Chondrocyte (in vitro differentiated cells): ENCODE measurements at places on chromosomes 12 and 14. TPM values are rescaled to one million over a fixed set of nuclear protein-coding genes. Genes with fewer than 3 reads are reported as not detected.
A peak's percentile ranks its signal among the peaks of the same experiment; 100 is the strongest.

DNA sequence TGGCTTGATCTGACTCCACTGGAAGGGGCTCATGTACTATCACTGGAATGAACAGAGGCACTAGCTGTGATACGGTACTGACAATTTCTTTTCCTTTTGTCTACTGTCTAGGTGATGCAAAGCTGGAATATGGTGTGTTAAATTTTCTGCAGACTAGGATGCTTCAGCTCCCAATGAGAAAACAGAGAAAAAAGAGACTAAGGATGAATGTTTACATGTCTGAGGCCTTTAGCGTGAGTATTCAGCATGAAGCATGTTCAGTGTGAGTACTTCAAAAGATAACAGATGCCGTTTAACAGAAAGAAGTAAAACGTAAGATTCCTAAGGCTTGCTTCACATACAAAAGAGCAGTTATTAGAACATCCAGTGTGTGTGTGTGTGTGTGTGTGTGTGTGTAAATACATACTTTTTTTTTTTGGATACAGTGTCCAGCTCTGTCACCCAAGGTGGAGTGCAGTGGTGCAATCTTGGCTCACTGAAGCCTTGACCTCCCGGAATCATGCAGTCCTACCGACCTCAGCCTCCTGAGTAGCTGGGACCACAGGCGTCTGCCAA lies 92.3 kb upstream of the FERMT2 start:
- no peak for DNase-seq

DNA sequence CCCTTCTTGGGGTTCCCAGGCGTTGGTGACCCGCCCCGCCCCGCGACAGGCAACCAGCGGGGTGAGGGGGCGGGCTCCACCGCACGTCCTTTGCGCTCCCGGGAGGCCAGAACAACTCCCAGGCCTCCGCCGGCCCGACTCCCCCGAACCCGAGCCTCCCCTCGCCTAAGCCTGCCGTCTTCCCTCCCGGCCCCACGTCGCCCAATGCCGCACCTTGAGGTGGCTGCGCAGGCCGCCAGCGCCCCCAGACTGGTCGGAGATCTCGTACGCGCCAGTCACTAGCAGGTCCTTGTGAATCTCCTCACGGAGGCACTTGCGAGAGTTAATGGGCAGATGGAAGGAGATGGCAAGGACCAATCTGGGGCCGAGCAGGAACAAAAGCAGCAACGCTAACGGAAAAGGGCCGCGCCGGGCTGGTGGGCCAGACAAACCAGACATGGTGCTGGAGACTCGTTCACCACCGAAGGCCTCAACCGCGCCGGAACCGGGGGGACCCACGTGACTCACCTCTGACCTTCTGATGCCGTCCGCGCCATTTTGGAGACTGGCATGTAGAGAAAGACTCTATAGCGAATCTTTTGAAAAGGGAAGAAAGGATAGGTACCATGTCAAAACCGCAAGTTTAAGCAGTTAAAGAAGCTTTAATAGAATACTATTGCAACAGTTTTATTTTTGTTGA lies at the start of gene TMED10:
TMED10 (minus strand) TSS at position 471 of the 679 bp plus-strand sequence; CDS start at position 438, 33 bp downstream.
- peak; percentile 96 for DNase-seq

The PLEKHG7 gene
- not detected in 3 replicates for total RNA-seq

DNA sequence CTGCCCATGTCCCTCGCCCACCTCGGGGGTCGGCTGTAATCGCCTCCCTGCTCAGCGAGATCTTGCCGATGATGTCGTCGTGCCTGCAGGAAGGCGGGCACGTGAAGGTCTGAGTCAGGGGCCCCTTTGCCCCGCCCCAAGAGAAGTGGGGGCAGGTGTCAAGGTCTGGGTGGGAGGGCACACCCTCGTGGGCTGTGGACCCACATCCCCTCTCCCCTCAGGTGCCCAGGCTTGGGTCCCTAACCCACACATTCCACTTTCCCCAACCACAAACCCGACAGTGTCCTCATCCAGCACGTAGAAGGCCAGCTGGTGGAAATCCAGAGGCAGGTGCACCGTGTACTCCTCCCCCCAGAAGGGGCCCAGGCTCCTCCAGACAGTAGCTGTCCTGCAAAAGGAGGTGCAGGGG lies 7.8 kb downstream of the RASAL1 start:
- no peak for DNase-seq

The TSHR gene
- 0.51 TPM in 1 of 3 replicates, not detected in the others for total RNA-seq

- DNase-seq, result no peak
Measured at GRCh38 chr12:4135919-4136605, 137.5 kb upstream of the CCND2 start.

DNA sequence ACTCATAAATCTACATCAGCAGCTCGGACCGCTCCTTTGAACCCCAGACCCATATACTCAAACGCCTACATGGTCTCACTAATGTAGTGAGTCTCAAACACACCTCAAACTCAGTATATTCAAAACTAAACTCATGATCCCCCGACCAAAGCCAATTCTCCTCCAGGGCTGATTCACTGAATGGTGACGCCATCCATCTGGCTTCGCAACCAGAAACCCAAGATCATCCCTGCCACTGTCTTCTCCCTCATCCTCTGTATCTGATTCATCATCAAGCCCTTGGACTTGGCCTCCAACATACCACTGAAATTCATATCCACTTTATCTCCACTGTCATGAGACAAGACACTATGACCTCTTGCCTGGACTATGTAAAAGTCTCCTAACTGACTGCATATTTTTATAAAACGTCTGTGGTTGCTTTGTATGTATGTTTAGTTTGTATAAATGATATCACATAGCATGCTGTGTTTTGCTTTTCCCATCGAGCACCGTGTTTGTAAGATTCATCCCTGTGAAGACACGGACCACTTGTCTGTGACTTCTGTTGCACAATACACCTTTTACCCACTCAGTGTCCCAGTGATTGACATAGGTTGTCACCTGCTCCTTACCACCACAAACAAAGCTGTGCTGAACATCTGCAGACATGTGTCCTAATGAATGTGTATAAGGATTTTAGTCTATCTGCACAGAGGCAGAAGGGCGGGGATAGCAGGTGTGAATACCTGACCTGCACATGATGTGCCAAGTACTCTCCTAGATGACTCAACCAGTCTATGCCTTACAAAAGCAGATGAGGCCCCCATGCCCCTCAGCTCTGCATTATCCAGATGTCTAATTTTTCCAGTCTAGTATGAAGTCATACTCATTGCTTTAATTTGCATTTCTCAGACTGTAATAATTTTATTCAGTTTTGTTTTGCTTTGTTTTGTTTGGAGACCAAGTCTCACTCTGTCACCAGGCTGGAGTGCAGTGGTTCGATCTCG lies 76.9 kb downstream of the VWF start:
- peak; percentile 9 for DNase-seq

The LALBA gene
- total RNA-seq, result not detected in 3 replicates

DNA sequence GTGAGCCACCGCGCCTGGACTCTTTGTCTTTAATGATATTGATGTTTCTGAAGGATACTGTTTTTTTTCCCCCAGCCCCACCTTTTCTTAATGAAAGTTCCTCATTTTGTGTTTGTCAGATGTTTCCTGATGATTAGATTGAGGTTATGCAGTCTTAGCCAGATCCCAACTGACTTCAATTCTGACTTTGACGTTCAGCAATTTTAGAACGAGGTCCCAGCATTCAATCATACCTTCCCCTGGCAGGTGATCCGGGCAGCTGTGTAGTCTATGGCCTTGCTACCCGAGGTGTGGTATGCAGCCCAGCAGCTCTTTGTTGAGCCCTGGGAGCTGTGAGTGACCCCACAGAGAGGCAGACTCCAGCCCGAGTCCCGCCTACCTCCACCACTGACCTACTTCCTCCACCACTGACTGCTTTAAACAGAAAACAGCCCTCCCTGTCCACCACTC lies 82.7 kb downstream of the LGMN start:
- no peak for DNase-seq

- DNase-seq, result no peak
Measured at GRCh38 chr14:23494223-23494622, 24.7 kb downstream of the NGDN start.

DNA sequence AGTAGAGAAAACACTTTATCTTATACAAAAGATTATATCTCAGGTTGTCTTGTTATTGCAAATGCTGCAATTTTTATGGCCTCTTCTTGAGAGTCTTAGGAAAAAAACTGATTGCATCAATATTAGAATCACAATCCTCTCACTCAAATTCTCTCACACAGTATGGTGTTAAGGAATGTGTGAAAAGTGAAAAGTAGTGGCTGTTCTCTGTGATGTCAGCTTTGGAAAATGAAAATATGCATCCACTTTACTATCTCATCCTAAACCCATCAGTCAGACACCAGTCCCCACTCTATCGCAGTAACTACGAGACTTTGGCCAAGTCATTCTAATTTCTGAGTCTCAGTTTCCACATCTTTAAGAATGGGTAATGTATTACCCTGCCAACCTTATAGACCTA lies 32.6 kb upstream of the NTF3 start:
- no peak for DNase-seq

The SPTB gene
- total RNA-seq, result 1.5 to 7.2 TPM (median 6.6 TPM) in 3 replicates

- no peak for DNase-seq
Measured at GRCh38 chr12:98763656-98764055, 118.6 kb downstream of the APAF1 start.

- DNase-seq, result peak; percentile 60
Measured at GRCh38 chr14:100774164-100774537, 47.5 kb downstream of the DLK1 start.

The UNC79 gene
- 0.10 to 0.19 TPM (median 0.15 TPM) in 3 replicates for total RNA-seq

The RNU4-1 gene
- total RNA-seq, result 1,613 to 1,880 TPM (median 1,738 TPM) in 3 replicates

The SERPINA10 gene
- total RNA-seq, result not detected in 3 replicates
